ENCODE measurements at places on chromosomes 13 and 19. TPM values are rescaled to one million over a fixed set of nuclear protein-coding genes. Genes with fewer than 3 reads are reported as not detected.

- no peak for DNase-seq
Observed at GRCh38 chr13:92473765-92474475, 752.7 kb upstream of the GPC6 start.

DNA sequence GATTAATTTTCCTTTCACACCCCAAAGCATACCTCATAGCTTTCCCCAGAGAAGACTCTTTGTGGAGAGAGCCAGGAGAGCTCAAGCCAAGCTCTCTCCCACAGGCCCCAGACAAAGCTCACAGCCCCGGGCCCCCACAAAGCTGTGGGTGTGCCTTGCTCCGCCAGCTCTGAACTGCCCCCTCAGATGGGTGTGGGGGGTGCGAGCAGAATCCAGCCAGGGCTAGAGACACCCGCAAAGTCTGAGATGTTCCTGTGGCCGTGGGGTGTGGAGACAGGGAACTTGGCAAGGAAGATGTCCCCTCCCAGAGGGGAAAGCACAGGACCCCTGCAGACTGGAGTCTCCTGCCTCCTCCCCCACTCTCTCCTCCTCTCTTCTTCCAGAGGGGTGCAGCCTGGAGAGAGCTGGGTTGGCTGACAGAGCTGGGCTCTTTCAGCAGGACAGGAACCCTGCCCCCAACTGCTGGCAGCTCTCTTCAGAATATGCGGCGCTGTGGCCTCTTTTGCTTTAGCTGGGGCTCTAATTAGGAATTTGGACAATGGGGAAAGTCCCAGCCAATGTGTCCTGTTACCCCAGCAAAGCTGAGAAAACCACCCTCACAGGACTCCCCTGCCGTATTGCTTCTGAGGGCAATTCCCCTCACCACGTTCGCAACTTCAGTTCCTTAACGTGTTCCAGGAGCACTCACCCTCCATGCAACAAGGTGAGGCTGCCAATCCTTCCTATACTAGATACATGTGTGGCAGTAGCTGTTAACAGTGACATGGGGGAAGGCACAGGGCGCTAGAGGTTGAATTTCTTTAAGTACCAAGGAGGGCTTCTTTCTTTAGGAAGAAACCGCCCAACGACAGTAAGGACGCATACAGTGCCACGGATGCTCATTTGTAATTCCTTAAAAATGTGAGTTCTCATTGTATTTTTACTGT, 170.0 kb downstream of the COL4A1 start:
- no peak for DNase-seq

GRCh38 chr19:53078668-53079067, 24.6 kb downstream of the ZNF160 start:
- no peak for DNase-seq

PNMA8B gene
- 0.12 TPM for total RNA-seq

COX6B2 gene
- 30.0 TPM for total RNA-seq

Measured in mucosa of descending colon (tissue), 3 donors.